ENCODE measurements at places on chromosomes 1 and 21. TPM values are rescaled to one million over a fixed set of nuclear protein-coding genes. Genes with fewer than 3 reads are reported as not detected.

GRCh38 chr21:30935889-30936168 is 54.4 kb upstream of the KRTAP11-1 start:
- H3K4me1 ChIP-seq, result no peaks in the 10 kb centered on the region
- H3K27me3 ChIP-seq, result no peaks in the 10 kb centered on the region
- no peak overlapping the region for H3K4me3 ChIP-seq
- no peak for DNase-seq
- H3K27ac ChIP-seq, result no peak overlapping the region

- no peaks in the 10 kb centered on the region for H3K4me1 ChIP-seq
- no peak overlapping the region for H3K27ac ChIP-seq
- DNase-seq, result peak; percentile 18
- H3K36me3 ChIP-seq, result no peaks in the 10 kb centered on the region
Observed at GRCh38 chr1:205907794-205908193, 35.5 kb downstream of the SLC26A9 start.

GRCh38 chr1:227773558-227773957 is 38.3 kb downstream of the SNAP47 start:
- no peaks in the 10 kb centered on the region for H3K27me3 ChIP-seq
- no peak overlapping the region for H3K27ac ChIP-seq
- H3K36me3 ChIP-seq, result peaks cover 6% of the 10 kb centered on the region
- DNase-seq, result no peak
- peaks cover 15% of the 10 kb centered on the region for H3K4me1 ChIP-seq
- no peak overlapping the region for H3K4me3 ChIP-seq

Gene BATF3
- total RNA-seq, result 26.7 TPM

Gene DAB1
- total RNA-seq, result not detected
